ENCODE measurements at places on chromosomes 13 and 19.
A peak's percentile ranks its signal among the peaks of the same experiment; 100 is the strongest.

GRCh38 chr19:1767464-1767933, 14.2 kb downstream of the ONECUT3 start:
- DNase-seq: no peak

DNA sequence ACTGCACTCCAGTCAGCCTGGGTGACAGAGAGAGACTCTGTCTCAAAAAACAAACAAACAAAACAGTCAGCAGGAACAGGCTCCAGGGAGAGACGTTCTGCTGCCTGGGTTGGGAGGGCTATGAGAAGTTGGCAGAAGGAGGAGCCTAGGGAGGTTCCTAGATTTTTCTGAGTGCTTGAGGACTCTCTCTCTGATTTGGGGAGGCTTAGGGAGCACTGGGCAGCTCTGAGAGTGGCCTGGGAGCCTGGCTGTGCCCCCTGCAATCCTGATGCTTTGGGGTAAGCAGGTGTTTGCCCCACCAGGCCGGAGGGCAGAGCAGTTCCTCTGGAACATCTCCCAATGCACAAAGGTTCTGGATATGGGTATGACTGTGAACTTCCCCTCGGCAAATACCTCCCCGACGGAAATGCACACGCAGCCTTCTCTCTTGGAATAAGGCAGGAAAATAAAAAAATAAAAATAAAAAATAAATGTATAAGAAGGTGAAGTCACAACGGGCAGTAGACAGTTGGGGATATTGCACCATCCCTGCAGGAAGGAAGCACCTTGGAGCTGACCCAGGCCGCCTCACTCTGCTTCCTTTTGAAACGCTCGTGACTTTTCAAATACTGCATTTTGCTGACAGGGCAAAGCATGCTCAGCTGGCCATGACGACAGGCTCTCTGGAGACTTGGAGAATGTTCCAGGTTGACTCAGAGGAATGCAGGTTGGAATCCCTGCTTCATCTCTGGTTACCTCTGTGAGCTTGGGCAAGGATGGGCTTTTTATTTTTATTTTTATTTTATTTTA, 26.5 kb upstream of the HOMER3 start:
- DNase-seq: no peak

DNA sequence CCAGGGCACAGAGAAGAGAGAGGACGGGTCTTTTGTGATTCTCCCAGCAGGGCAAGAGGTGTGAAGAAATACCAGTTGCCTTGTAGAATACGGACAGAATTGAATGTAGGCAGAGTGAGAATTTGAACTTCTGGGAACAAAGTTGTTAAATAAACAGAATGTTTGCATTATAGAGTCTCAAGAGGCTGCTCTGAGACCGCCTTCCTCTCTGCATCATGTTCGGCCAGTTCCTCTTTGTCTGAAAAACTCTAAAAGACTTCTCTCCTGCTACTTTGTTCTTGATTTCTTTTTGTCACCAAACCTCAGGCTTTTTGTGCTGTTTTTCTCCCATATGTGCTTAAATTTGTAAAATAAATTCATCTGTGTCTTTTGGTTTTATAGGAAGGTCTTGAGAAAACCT, 256.4 kb downstream of the DLEU7 start:
- no peak for DNase-seq

- DNase-seq: no peak
These were observed 104.4 kb downstream of the KLF5 start for GRCh38 chr13:73162912-73163911.

GRCh38 chr13:71618159-71618558, 248.8 kb downstream of the DACH1 start:
- DNase-seq: no peak

- no peak for DNase-seq
These were observed 728.3 kb upstream of the SLC10A2 start for GRCh38 chr13:103794526-103794925.

DNA sequence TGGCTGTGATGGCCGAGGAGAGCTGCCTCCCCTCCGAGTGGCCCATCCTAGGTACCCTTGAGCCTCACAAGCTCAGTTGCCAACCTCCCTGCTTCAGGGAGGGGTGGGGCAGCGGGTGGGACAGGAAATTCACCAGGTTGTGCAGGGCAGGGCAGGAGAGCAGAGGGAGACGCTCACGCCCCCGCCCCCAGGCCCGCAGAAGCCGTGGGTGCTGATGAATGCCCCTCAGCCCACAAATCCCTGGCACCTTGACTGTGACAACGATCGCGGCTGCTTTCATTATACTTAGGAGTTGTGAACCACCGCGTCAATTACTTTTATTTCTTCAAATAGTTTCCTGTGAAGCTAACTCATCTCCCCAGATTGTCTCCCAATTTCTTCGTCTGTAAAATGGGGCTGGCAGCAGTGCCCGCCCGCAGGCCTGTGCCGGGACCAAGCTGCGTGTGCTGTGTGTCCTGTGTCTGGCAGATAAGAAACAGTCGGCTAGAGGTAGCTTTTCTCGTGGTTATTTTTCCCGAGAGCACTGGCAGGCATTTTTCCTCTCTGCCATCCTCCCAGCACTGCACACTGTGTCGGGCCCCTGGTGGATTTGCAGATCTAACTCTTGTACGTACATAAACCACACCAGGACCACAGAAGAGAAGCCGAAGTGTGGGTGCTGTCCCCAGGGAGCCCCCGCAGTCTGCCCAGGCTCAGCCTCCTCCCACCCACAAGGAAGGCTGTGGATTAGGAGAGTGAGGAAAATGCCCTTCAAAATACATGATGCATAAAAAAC, 7.9 kb upstream of the RASA3 start:
- no peak for DNase-seq

DNA sequence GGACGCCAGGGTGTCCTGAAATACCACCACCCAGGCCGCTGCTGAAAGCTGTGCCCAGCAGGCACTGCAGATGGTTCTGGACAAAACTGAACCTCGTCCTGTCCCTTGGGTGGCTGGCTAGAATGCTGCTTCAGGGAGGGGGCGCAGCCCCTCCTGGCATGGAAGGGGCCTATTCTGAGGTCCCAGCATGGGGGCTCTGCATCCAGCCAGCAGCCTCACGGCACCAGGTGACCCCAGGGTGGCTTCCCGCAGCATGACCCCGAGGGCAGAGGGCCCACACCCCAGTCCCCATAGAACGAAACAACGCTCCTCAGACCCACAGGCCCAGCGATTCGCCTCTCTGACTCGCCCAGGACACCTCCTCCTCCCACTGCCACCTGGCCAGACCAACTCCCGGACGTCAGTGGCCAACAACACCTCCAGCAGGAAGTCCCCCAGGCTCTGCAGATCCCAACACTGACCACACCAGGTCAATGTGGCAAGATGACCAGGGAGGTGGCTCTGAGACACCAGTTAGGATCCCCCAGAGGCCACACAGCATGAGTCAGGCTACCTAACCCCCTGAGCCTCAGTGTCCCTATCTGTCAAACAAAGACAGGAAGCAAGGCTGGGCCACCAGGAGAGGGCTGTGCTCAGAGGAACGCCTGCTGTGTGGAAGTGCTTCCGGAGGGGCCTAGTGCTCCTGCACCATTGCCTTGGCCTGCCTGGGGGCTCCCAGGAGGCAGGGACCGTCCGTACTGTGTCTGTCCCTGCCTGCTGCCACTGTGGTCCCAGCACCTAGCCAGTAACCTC, 6.1 kb downstream of the MKNK2 start:
- no peak for DNase-seq

- DNase-seq: no peak
These were observed 95.7 kb upstream of the CLDN10 start for GRCh38 chr13:95456815-95457214.

GRCh38 chr13:29676941-29677452, 81.5 kb upstream of the SLC7A1 start:
- no peak for DNase-seq

- no peak for DNase-seq
These were observed 12.0 kb downstream of the B3GNT3 start for GRCh38 chr19:17806945-17807344.

- no peak for DNase-seq
These were observed 15.4 kb downstream of the AP1M1 start for GRCh38 chr19:16213076-16213475.

GRCh38 chr13:80101040-80101439, 239.9 kb downstream of the SPRY2 start:
- DNase-seq: no peak

DNA sequence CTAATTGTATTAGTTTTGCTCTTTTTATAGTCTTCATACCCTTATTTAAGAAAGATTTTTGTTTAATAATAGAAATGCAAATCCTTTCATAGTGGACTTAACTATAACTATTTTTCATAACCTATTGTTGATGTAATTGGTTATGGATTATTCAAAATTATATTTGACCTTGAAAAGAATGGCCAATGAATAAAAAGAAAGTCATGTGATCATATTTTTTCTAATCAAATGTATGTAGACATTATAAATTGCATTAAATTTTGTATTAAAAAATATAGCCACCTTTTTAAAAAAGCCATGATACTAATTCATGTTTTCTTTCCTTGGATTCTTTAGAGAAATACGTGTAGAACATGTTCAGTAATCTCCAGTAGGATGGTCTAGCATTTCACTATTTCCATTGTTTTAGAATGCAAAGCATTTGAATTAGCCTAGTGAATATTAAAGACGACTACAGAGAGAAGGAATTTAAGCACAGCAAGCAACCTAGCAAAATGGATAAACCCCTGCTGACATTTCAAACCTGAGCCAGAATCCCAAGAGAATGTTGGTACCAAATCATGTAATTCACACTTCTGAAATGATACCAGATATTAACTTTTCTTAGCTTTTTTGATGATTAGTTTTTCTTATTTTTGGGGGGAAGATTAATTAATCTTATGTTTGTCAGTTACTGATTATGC, 1297.4 kb upstream of the MIR17HG start:
- no peak for DNase-seq

DNA sequence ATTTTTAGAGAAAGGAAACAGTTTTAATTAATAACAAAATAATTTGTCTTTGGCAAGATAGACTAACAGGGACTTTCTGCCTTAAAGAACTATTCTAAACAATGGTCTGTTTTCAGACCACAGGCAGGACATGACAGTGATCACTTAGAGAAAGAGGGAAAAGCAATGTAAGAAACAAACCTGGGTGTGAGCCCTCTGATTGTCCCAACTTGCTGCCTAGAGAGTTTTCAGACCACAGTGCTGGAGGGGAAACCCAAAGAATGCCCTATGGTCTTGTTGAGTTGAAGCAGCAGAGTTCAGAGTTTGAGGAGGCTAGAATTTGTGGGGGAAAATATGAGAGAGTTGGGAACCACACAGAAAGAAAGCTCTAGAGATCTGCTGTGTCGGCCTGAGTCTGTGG, 38.1 kb downstream of the DGKH start:
- DNase-seq: no peak

- no peak for DNase-seq
These were observed 8.8 kb upstream of the BBC3 start for GRCh38 chr19:47239610-47240296.

GRCh38 chr13:96672016-96672415, 322.3 kb downstream of the OXGR1 start:
- no peak for DNase-seq

DNA sequence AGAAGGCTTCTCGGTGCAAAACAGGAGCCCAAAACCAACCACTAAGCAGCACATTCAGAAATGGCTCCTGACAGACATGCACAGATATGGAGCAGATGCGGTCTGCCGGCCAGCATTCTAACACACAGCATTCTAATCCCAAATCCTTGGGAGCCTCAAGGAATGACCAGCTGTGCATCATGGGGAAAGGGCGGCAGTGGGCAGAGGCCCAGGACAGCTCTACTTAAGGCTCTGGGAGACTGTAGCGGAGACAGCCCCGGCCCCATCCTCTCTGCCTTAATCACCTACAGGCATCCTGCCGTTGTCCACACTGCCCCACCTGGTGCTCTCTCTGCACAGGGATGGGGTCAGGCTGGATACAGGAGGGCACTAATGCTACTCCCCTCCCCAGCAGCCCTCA, 1016.0 kb downstream of the UQCRFS1 start:
- DNase-seq: no peak

DNA sequence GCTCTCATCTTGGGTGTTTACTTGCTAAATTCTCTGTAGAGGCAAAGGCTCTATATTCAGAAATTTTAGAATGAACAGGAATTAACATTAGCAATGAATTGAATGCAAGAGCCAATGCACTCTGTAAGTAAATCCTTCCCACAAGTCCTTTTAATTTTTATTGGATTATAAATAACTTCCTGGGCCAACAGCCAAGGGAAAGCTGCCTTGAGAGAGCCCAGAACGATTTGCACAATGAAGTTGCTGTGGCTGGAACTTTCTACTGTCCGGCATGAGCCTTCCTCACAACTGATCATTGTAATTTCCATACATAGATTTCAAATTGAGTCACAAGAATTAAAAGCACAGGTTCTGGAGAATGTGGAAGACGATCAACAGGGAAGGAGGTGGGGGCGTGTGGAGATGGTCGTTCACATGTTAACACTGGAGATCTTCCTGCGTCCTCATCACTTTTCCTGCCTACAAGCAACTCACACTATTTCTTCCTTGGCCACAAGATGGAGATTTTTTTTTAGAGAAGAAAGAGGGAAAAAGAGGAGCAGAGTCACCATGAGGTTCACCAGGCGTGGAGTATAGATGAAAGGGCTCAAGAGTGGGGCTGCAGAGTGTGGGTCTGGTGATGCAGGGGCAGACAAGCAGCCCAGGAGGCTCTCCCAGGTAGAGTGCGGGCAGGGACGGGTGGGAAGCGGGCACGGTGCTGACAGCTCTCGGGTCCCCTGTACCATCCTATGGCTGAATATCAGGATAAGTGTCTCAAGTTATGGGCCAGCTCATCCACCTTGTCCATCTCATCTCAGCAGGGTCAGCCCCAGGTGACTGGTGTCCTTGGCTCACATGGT, 110.7 kb downstream of the SOX1 start:
- DNase-seq: no peak

- no peak for DNase-seq
These were observed 1.7 kb downstream of the PTOV1 start for GRCh38 chr19:49852631-49853126.

- DNase-seq: no peak
These were observed 1038.1 kb upstream of the PRR20A start for GRCh38 chr13:56102641-56103040.

DNA sequence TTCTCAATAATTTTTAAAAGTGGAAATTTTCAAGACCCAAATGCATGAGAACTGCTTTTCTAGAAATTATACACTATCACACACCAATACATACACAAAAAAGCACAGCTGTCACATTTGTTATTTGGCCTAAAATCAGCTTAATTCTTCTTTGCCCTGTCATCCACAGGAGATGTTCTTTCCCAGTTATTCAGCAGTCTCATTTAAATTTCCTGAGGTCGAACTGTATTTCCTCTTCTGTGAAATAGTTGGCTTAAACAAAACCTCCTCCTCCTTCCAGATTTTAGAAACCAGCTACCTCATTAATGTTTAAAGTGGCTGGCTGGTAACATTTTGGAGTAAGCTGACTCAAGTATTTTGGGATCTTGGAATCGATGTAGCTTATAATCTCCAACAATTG, 39.1 kb downstream of the SMAD9 start:
- DNase-seq: no peak

GRCh38 chr13:64928696-64929499, 2301.2 kb downstream of the PCDH9 start:
- peak; percentile 23 for DNase-seq
